ENCODE measurements at places on chromosomes 3 and 15. TPM values are rescaled to one million over a fixed set of nuclear protein-coding genes. Genes with fewer than 3 reads are reported as not detected.

DNA sequence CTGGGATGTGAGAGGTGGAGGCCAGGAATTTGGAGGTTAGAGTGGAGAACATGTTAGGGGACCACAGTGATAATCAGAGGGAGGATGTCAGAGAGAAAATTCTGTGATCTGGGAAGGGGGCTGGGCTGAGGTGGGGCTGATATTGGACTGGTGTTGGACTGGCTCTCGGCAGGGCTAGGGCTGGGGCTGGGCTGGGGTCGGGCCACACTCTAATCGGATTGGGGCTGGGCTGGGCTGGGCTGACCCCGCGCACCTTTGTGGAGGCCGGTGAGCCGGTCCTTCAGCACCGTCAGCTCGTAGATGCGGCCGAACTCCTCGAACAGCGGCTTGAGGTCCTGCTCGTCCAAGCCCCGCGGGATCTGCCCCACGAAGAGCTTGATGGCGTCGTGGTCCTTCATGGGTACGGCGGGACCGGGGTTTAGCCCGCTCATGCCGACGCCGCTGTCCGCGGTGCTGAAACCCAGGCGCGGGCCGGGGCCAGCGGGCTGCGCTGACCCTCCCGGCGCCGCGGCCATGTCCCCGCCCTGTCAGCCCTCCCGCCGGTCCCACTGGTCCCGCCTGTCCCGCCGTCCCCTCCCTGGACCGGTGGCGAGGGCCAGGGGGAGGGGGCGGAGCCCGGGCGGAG is 485 bp downstream of the CELF6 start:
- no peaks in the 10 kb centered on the region for H3K36me3 ChIP-seq
- peaks cover 48% of the 10 kb centered on the region for H3K27me3 ChIP-seq
- DNase-seq = peak; percentile 96
- no peak overlapping the region for H3K4me3 ChIP-seq
- no peak overlapping the region for H3K27ac ChIP-seq
- H3K4me1 ChIP-seq = no peaks in the 10 kb centered on the region

DNA sequence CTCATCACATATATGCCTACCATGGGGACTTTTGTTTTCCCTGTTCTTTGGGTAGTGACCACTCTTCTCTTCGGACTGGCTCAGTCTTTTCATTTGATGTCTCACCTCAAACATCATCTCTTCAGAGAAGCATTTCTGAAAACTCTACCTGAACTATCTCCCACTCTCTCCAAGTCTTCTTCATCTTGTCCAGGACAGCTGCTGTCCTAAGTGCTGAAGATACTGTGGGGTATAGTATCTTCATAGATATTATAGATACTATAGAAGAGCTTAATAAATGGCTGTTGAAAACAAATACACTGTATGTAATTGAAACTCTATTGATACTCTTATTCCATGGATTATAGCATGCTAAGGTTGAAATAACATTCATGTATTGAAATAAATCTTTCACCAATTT is 672.3 kb downstream of the CADM2 start:
- H3K27me3 ChIP-seq = no peaks in the 10 kb centered on the region
- no peak overlapping the region for H3K4me3 ChIP-seq
- H3K36me3 ChIP-seq = no peaks in the 10 kb centered on the region
- DNase-seq = no peak

- H3K36me3 ChIP-seq = no peaks in the 10 kb centered on the region
- H3K27ac ChIP-seq = no peak overlapping the region
- no peak for DNase-seq
- no peaks in the 10 kb centered on the region for H3K27me3 ChIP-seq
- H3K4me1 ChIP-seq = peaks cover 4% of the 10 kb centered on the region
- no peak overlapping the region for H3K4me3 ChIP-seq
Observed at GRCh38 chr3:124621498-124621897, 108.8 kb upstream of the UMPS start.

DNA sequence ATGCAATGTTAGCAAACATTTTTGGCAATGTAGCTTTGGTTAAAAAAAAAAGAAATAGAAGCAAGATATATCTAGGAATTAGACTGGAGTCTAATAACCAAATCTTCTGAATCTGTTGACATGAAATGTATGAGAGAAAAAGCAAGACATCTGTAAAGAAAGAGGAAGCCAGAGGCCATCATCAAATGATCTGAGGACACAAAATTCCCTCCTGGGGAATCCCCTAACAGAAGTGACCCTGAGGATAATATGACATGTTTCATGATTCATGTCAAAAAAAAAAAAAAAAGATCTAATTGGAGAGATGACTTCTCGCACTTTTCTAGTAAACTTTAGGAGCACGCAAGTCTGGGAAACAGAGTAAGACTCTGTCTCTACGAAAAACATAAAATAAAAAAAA is 70.9 kb downstream of the IMPG2 start:
- no peaks in the 10 kb centered on the region for H3K36me3 ChIP-seq
- H3K27ac ChIP-seq = no peak overlapping the region
- H3K27me3 ChIP-seq = peaks cover 21% of the 10 kb centered on the region
- DNase-seq = no peak
- H3K4me3 ChIP-seq = no peak overlapping the region

- no peaks in the 10 kb centered on the region for H3K4me1 ChIP-seq
- H3K27me3 ChIP-seq = no peaks in the 10 kb centered on the region
- no peak for DNase-seq
- no peak overlapping the region for H3K4me3 ChIP-seq
- no peaks in the 10 kb centered on the region for H3K36me3 ChIP-seq
Observed at GRCh38 chr3:174331095-174331800, 527.9 kb upstream of the NAALADL2 start.

GRCh38 chr3:25493246-25493645 is 65.2 kb downstream of the RARB start:
- peaks cover 41% of the 10 kb centered on the region for H3K36me3 ChIP-seq
- DNase-seq = no peak
- no peak overlapping the region for H3K27ac ChIP-seq
- H3K4me3 ChIP-seq = peak overlapping the region; percentile 42

- DNase-seq = peak; percentile 39
- no peaks in the 10 kb centered on the region for H3K36me3 ChIP-seq
- H3K27me3 ChIP-seq = peaks cover 9% of the 10 kb centered on the region
- no peak overlapping the region for H3K27ac ChIP-seq
- no peak overlapping the region for H3K4me3 ChIP-seq
- H3K4me1 ChIP-seq = peaks cover 13% of the 10 kb centered on the region
Observed at GRCh38 chr3:72338082-72338941, 509.9 kb downstream of the SHQ1 start.

GRCh38 chr3:188337232-188337631 is 183.3 kb downstream of the LPP start:
- DNase-seq = peak; percentile 61
- H3K27me3 ChIP-seq = no peaks in the 10 kb centered on the region
- no peak overlapping the region for H3K4me3 ChIP-seq
- H3K4me1 ChIP-seq = peaks cover 5% of the 10 kb centered on the region
- H3K36me3 ChIP-seq = peaks cover 13% of the 10 kb centered on the region

DNA sequence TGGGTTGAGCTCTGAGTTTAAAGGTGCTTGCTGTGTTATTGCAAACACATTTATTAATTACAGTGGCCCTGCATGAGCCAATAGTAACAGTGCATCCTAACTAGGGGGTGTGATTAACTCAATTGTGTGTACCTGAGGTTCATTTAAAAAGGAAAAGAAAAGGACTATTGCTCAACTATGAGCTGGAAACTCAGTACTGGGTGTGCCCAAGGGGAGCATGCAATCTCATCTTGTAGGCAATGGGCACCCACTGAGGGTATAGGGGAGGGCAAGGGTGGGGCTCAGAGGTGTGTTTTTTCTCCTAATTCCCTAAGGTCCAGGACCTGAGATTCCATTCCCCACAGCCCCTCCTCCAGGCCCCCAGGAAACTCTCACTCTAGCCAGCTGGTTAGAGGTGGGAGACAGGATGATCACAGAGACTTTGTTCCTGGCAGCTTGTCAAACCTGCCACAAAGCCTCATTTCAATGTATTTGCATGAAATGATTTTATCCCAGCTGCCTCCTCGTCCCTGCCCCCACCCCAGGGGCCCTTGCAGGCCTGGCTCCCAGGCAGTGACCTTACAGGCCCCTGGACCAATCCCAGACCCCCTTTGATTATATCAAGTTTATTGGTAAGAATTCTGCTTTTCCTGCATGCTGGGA is 220.7 kb downstream of the TBC1D2B start:
- peak; percentile 71 for DNase-seq
- no peaks in the 10 kb centered on the region for H3K4me1 ChIP-seq
- H3K4me3 ChIP-seq = no peak overlapping the region
- H3K36me3 ChIP-seq = no peaks in the 10 kb centered on the region

DNA sequence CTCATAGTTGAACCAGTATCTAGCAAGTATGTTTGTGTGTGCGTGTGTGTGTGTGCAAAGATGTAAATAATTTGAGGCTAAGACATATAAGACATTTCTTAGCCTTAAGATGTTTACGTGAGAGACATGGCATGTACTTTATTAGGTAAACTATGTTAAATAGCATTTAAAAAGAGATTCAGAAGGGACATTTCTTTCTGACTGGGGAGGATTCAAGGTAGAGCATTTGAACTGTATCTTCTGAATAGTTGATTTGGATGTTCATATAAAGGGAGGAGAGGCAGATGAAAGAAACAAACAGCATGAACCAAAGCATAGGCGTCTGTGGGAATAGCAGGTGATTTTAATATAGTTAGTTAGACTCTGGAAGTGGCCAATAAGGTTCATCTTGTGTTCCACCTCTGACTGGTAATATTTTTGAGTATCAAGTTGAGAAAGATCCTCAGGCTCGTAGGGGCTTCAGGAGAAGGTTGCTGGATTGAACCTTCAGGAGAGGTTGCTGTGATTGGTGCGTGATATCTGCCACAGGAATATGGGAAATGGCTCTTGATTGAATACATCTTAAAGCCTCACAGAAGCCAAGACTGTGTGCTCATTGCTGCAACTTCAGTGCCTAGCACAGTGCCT is 12.6 kb downstream of the NFKBIZ start:
- no peak overlapping the region for H3K27ac ChIP-seq
- no peaks in the 10 kb centered on the region for H3K4me1 ChIP-seq
- peaks cover 36% of the 10 kb centered on the region for H3K36me3 ChIP-seq
- no peaks in the 10 kb centered on the region for H3K27me3 ChIP-seq
- no peak overlapping the region for H3K4me3 ChIP-seq
- no peak for DNase-seq

DNA sequence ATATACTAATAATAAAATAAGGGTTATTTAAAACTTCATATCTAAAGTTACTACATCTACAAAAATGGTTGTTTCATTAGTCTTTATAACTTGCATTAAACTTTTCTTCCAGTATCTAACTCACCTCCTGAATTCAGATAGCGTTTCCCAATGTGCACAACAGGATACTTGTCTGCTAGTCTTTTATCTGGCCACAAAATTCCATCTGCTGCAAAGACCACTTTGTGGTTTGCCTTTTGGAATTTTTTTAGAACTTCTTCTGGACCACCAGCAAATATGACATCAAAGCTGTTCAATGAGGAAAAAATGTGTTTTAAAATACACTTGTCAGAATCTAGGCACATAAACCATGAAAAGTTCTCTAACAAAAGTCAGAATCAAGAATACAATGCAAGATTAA is 50.8 kb downstream of the PLOD2 start:
- peaks cover 11% of the 10 kb centered on the region for H3K36me3 ChIP-seq
- no peak overlapping the region for H3K27ac ChIP-seq
- no peak for DNase-seq
- H3K4me3 ChIP-seq = no peak overlapping the region

- no peak overlapping the region for H3K27ac ChIP-seq
- H3K36me3 ChIP-seq = no peaks in the 10 kb centered on the region
- no peak for DNase-seq
- no peak overlapping the region for H3K4me3 ChIP-seq
Observed at GRCh38 chr15:71422530-71423259, 307.4 kb downstream of the THSD4 start.

GRCh38 chr3:127690106-127690505 is 17.4 kb downstream of the ABTB1 start:
- H3K4me3 ChIP-seq = no peak overlapping the region
- no peaks in the 10 kb centered on the region for H3K27me3 ChIP-seq
- H3K36me3 ChIP-seq = no peaks in the 10 kb centered on the region
- peak; percentile 74 for DNase-seq
- no peak overlapping the region for H3K27ac ChIP-seq
- peaks cover 7% of the 10 kb centered on the region for H3K4me1 ChIP-seq

GRCh38 chr3:159796226-159796625 is 192.4 kb upstream of the IL12A start:
- H3K36me3 ChIP-seq = no peaks in the 10 kb centered on the region
- no peak for DNase-seq
- H3K27me3 ChIP-seq = no peaks in the 10 kb centered on the region
- H3K4me3 ChIP-seq = no peak overlapping the region

DNA sequence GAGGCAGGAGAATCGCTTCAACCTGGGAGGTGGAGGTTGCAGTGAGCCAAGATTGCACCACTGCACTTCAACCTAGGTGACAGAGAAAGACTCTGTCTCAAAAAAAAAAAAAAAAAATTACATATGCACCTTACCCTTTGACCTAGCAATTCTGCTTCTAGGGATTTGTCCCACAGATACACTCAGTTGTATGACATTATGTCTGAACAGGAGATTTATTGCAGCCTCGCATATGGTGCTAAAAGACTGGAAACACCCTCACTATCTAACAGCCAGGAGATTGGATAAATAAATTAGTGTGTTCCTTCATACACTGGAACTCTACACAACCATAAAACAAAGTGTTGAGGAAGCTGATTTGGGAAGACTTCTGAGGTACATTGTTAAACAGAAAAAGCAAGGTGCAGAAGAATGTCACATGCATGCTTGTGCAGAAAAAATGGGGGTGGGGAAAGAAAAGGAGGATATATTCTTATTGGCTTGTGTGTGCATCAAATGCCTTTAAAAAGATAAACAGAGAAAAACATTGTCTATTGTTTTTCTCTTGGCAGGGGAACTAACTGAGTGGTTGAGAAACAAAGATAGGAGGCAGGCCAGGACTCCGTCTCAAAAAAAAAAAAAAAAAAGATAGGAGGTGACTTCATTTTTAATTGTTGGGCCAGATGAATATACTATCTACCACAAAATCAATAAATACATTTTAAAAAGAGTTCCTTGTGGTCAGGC is 30.9 kb downstream of the PPCDC start:
- no peaks in the 10 kb centered on the region for H3K4me1 ChIP-seq
- no peaks in the 10 kb centered on the region for H3K27me3 ChIP-seq
- no peak overlapping the region for H3K4me3 ChIP-seq

- no peak overlapping the region for H3K4me3 ChIP-seq
- no peaks in the 10 kb centered on the region for H3K36me3 ChIP-seq
- no peaks in the 10 kb centered on the region for H3K27me3 ChIP-seq
- DNase-seq = no peak
- no peaks in the 10 kb centered on the region for H3K4me1 ChIP-seq
Observed at GRCh38 chr15:25932696-25933095, 69.6 kb upstream of the ATP10A start.

Gene DUOXA1
- 0.99 TPM for total RNA-seq

Gene WDR93
- total RNA-seq = 0.64 TPM

Gene SIDT1
- total RNA-seq = not detected

Gene PRR20G
- not detected for total RNA-seq

Gene CAPN3
- 0.63 TPM for total RNA-seq

Gene CAV3
- total RNA-seq = not detected
